Epithelial cell of umbilical artery (primary cell): ENCODE measurements at places on chromosomes 12 and 14. TPM values are rescaled to one million over a fixed set of nuclear protein-coding genes. Genes with fewer than 3 reads are reported as not detected.

The SLC4A8 gene
- total RNA-seq, result 1.6 and 2.4 TPM in 2 replicates

The KRT5 gene
- under 0.01 and 0.91 TPM in 2 replicates for total RNA-seq

The CLEC1B gene
- not detected in 2 replicates for total RNA-seq

The RTL1 gene
- total RNA-seq, result not detected in 2 replicates

The MED6 gene
- 37.2 and 37.4 TPM in 2 replicates for total RNA-seq

The SLCO1B1 gene
- not detected in 2 replicates for total RNA-seq

The RFLNA gene
- 2.9 and 14.6 TPM in 2 replicates for total RNA-seq

The KRT3 gene
- total RNA-seq, result not detected in 2 replicates

The OAS2 gene
- total RNA-seq, result 6.8 and 146 TPM in 2 replicates

The DPY19L2 gene
- total RNA-seq, result 1.9 and 6.7 TPM in 2 replicates

The CCND2 gene
- 18.2 and 52.6 TPM in 2 replicates for total RNA-seq

The GPD1 gene
- not detected in 2 replicates for total RNA-seq

The BIN2 gene
- not detected in 2 replicates for total RNA-seq

The MEG3 gene
- 45.1 and 87.2 TPM in 2 replicates for total RNA-seq

The KRT77 gene
- total RNA-seq, result not detected in 2 replicates

The TPI1 gene
- total RNA-seq, result 1,011 and 1,271 TPM in 2 replicates

The CRIP1 gene
- total RNA-seq, result 0.32 and 2.4 TPM in 2 replicates

The TMEM253 gene
- total RNA-seq, result not detected in 2 replicates

The SPTB gene
- not detected in 2 replicates for total RNA-seq

The ULK1 gene
- total RNA-seq, result 6.2 and 6.5 TPM in 2 replicates

The SLC6A15 gene
- 0.65 and 2.1 TPM in 2 replicates for total RNA-seq

The SYNDIG1L gene
- total RNA-seq, result not detected in 2 replicates

The LRP1-AS gene
- total RNA-seq, result not detected in 2 replicates

The PAPLN gene
- 0.65 and 1.2 TPM in 2 replicates for total RNA-seq

The EGLN3 gene
- total RNA-seq, result 0.91 and 1.6 TPM in 2 replicates

The NINJ2 gene
- 0.65 TPM in 1 of 2 replicates, not detected in the other for total RNA-seq

The TMTC2 gene
- total RNA-seq, result 4.2 and 7.0 TPM in 2 replicates

The PLEK2 gene
- 14.9 and 27.0 TPM in 2 replicates for total RNA-seq

The SBNO1 gene
- total RNA-seq, result 23.4 and 27.8 TPM in 2 replicates

The ZBTB39 gene
- total RNA-seq, result 6.2 and 6.8 TPM in 2 replicates

The AQP5 gene
- 0.32 and 3.2 TPM in 2 replicates for total RNA-seq

The MMP14 gene
- 251 and 265 TPM in 2 replicates for total RNA-seq

The DTX1 gene
- 0.32 TPM in 1 of 2 replicates, not detected in the other for total RNA-seq

The PSME1 gene
- 105 and 223 TPM in 2 replicates for total RNA-seq

The SERPINA9 gene
- total RNA-seq, result not detected in 2 replicates

The KCNH3 gene
- 0.15 and 0.32 TPM in 2 replicates for total RNA-seq

The SLC6A12 gene
- total RNA-seq, result not detected in 2 replicates
